Hindlimb muscle (tissue), 1 donor: ENCODE measurements at places on chromosomes 3 and 15. TPM values are rescaled to one million over a fixed set of nuclear protein-coding genes. Genes with fewer than 3 reads are reported as not detected.

GRAMD1C gene
- 1.7 TPM for polyA plus RNA-seq

DNA sequence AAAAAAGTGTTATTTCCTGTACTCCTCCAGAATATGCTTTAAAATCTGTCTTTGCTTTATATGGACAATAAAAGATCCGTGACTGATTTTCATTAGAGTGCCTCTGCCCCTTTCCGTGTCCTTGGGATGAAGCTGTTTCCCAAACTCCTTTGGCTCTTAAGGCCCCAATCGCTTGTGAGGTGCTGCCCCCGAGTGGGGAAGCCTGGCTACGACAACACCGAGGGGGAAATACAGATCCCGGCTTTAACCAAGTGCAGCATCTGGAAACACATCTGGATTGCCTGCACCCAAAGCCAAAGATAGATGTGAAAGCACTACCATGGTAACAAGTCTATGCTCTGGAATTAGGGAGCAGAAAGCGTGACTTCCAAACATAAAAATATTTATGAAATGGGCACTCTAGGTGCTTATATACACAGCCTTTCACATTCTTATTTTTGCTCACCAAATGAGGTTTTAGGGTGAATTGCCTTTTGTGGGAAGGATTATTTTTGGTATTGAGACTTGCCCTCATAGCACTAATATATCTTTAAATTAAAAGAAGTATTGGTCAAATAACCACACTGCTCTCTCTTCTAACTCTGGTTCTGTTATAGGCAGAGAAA is 40.6 kb upstream of the ADCY5 start:
- peak; percentile 81 for DNase-seq

DNA sequence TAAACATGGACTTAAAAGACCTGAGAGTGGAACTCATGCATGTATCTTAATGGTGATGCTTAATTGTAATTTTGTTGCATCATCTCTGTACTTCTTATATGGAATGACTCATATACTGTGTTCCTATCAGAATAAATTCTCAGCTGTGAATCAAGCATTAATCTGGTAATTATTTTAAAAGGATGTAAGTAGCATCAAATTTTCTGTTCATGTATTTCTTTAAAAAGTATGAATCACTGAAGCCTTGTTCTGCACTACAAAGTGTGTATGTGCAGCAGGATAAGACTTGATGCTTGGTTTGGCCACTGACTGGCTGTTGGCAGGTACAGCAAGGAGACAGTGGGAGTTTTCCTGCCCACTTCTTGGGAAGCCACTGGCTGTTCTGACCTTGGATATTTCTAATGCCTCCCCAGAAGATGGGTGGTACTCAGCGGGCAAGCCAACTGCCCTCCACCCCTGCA is 123.9 kb downstream of the ANO10 start:
- DNase-seq: no peak

GRCh38 chr15:42363942-42364341 is 4.6 kb downstream of the CAPN3 start:
- DNase-seq: no peak

DNA sequence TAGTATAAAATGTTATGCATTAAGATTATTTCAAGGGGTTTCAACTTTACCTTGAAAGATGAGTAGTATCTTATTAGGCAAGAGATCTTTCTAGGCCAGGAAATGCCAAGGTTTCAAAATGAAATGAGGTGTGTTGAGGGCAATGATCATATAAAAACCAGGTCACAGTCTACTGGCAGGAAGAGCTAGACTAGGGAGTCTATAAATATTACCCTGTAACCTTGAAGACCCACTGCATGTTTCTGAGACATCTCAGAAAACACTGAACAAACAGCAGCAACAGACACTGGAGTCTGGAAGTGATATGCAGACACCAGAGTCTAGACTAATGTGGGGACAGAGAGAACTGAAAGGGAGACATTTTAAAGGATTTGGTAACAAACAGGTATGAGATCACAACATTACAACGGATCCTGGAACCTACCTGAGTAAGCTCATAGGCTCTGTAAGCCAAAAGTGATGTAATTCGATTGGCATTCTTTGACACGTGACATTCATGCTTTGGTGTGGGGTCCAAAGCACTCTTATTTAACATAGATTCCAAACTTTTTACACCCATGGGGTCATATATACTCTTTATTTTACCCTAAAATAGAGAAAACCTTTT is 15.0 kb downstream of the TASOR start:
- no peak for DNase-seq

WWTR1 gene
- 85.2 TPM for polyA plus RNA-seq

GRCh38 chr3:107630779-107631178 is 108.0 kb downstream of the BBX start:
- no peak for DNase-seq

DNA sequence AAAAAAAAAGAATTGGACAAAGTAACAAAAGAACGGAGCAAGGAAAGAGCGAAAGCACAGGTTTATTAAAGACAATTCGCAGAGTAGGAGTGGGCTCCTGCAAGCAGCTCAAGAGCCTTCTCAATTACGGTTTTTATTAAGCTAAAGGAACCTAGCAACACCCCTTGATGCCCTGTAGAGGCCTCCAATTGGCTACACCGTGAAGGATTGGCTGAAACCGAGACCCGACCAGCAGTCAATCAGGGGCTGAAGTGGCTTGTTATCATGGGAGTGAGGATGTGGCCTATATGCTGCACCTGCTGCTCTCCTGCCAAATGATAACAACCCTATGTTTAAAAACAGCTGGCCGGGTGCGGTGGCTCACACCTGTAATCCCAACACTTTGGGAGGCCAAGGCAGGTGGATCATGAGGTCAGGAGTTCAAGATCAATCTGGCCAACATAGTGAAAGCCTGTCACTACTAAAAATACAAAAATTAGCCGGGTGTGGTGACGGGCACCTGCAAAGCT is 20.4 kb upstream of the AP3B2 start:
- DNase-seq: no peak

DNA sequence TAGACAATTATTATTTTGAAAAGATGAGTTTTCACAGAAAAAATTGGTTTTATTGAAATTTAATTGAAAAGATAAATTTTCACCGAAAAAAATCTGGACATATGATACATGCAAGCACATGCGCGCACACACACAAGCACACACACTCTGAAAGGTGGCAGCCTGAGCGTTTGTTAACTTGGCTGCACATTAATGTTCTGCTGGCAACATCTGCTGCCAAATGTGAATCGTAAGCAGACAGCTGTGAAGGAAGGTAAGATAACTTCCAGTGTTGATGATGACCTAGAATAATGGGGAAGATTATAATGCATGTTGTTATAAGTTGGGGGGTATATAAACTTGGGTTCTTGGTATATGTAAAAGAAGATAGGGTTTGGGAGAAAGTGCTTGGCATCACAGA is 18.4 kb upstream of the CMTM7 start:
- no peak for DNase-seq

DNA sequence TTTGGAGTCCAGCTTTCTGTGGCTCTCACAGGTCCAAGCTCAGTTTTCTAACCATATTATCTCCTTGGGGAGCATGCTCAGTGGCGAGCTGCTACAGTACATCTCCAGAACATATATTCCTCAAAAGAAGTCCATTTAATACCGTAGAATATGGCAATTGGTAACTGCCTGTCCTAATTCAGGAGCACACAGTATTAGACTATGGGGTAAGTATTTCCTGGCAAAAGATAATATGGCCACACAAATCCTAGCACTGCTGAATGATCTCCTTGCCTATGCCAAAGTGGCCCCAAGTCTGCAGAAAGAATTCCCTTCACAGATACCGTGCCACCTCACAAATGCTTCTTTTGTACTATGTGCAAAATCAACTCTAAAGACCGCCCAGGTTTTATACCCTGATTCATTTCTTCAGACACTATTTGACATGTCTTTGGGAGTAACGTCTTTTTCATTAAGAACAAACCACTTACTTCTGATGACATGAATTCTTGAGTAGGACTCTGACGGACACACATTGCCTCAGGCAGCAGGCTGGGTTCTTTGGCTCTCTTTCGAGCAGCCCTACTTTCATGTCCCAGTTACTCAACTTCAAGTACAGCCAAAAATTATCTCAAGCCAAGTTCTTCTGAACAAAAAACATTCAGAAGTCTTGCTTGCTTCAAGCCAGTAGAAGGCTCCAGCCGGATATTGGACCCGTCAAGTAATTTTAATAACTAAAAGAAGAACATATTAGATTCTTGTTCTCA is 368.3 kb upstream of the DCBLD2 start:
- DNase-seq: no peak

CISH gene
- polyA plus RNA-seq: 16.5 TPM

TMEM40 gene
- 18.9 TPM for polyA plus RNA-seq
